Liver (tissue), 10 donors: ENCODE measurements at places on chromosomes 16 and 17.

DNA sequence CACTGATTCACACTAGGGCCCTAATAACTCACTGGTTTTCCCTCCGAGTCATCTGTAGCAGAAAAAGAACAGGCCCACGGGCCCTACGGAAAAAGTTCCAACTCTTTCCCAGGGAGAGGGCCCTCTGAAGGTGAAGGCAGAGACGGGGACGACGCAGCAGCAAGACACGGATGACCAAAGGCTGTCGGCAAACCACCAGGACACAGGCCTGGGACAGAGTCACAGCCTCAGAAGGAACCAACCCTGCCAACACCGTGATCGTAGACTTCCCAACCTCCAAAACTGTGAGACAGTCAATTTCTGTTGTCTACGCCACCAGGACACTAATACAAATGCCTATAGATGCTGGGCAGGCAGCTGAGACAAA is 5.2 kb upstream of the SPHK1 start:
- no peak for DNase-seq

DNA sequence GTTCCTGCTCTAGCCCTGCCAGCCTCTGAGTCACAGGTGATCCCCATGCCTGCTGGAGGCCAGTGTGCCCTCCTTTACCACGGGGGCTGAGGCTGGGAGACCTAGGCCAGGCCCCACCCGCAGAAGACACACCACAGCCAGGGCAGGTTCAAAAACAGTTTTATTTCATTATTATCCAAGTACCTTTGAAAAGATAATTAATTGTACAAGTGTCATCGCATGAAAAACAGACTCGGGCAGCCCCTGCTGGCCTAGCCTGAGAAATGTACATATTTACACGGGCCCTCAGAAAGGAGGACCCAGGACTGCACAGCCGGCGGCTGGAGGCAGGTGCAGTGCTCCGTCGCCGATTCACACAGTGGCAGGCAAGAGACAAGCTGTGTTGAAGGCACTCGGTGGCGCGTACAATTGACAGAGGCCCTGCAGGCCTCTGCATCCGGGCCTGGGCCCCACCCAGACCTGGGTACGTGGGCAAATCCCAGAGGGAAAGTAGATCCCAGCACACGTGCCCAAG is 4.4 kb downstream of the PDIA2 start:
- no peak for DNase-seq

DNA sequence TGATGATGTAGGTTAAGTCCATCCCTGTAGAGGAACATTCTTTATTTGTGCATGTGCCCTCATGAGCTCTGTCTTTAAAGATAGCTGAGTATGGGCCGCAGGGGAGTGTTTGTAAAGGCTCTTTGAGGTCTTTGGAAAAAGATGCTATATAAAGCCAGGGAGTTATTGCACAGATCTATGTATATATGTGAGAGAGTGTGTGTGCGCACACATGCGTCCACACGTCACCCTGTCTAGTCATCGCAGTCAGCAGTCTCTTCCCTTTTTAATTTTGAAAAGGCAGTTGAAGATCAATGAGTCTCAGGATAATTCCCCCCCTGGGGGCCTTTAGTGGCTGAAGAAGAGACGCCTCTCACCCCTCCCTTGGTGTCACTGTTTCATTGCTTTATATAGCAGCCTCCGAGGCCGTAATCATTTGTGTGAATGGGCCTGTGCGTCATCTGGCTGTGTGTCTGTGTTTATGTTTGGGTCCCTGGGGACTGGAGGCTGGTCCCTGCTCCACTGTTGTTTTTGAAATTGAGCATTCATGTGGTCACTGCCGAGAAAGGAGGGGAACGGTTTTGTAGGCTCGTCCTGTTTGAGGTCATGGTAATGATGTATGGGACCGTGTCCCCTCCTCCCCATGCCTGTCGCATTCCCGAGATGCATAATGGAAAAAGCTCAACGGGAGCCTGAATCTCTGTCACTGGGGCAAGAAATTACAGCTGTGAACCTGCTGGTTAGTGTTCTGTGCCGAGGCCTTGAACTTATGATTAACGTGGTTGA is 143.9 kb downstream of the SNX29 start:
- no peak for DNase-seq

GRCh38 chr17:46833840-46834208 is 15.3 kb upstream of the WNT3 start:
- no peak for DNase-seq

DNA sequence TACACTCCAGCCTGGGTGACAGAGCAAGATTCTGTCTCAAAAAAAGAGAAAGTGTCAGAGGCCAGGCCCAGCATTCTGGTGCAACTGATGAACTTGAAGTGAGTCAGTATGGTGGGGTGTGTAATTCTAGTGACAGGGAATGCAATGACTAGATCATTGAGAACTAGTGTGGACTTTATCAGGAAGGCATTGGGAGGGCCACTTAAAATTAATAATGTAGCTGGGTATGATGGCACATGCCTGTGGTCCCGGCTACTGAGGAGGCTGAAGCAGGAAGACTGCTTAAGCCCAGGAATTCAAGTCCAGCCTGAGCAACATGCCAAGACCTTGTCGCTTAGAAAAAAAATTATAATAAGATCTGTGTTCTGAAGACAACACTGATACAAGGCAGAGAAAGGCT is 90.8 kb downstream of the STX8 start:
- DNase-seq, result no peak
